Effector CD8-positive, alpha-beta T cell (primary cell): ENCODE measurements at places on chromosomes 13 and 19.

DNA sequence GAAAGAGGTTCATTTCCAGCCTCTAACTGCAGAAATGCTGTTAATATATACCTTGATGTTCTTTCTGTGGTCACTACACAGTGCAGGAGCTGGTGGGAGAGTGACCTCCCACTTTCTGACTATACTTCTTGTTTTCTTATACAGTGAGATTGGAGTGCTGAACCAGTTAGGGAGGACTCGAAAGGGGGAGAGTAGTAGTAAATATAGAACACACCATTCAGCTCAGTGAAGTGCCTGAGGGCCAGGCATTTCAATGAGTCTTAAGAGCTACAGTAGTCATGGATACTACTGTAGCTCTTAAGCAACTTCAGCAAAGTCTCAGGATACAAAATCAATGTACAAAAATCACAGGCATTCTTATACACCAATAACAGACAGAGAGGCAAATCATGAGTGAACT, 372.9 kb downstream of the MTUS2 start:
- DNase-seq = no peak

GRCh38 chr19:16612636-16613035, 15.4 kb downstream of the MED26 start:
- no peak for DNase-seq

DNA sequence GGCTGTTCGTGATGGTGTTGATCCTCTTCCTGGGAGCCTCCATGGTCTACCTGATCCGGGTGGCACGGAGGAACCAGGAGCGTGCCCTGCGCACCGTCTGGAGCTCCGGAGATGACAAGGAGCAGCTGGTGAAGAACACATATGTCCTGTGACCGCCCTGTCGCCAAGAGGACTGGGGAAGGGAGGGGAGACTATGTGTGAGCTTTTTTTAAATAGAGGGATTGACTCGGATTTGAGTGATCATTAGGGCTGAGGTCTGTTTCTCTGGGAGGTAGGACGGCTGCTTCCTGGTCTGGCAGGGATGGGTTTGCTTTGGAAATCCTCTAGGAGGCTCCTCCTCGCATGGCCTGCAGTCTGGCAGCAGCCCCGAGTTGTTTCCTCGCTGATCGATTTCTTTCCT, 12.2 kb upstream of the C19orf33 start:
- no peak for DNase-seq

- DNase-seq = peak; percentile 40
Observed at GRCh38 chr13:72726726-72727416, 558 bp downstream of the MZT1 start.

- no peak for DNase-seq
Observed at GRCh38 chr13:35787937-35788336, 311.4 kb upstream of the MAB21L1 start.

DNA sequence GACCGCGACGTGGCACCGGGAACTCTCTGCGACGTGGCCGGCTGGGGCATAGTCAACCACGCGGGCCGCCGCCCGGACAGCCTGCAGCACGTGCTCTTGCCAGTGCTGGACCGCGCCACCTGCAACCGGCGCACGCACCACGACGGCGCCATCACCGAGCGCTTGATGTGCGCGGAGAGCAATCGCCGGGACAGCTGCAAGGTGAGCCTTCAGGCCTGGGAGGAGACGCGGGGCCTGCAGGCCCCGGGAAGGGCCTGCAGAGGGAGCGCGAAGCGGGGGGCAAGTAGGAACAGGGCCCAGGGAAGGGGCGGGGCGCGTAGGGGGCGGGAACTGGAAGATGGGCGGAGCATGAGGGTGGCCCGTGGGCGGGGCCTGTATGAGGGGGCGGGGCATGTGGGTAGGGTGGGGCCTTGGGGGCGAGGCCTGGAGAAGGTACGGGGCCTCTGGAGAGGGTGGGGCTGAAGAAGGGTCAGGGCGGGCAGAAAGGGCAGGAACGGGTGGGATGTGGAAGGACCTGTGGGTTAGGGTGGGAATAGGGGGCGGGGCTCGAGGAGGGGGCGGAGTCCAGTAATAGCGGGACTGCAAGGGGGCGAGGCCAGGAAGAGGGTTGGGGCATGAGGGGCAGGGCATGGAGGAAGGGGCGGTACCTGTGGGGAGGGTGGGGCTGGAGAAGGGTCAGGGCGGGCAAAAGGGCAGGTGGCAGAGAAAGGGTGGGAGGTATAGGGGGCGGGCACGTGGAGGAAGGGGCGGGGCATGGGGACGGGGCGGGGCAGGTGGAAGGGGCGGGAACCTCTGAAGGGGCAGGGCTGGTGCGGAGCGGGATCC, 2.5 kb downstream of the CFD start:
- peak; percentile 71 for DNase-seq

DNA sequence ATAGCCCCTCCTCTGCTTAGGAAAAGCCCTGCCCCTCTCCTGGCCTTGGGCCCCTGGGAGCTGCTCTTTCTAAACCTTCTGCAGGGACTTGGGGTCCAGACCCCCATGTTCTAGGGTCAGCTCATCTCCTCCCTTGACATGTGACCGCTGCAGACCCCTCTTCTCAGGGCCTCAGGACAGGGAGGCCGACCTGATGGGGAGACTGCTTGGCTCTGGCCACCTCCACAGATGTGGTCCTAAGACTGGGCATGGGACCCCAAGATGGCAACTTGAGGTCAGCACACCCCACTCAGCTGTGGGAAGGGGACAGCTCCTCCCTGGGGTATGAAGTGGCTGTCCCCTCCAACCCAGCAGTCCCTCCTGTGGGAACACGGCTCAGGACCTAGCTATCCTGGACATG, 3.9 kb upstream of the SIX5 start:
- DNase-seq = no peak

DNA sequence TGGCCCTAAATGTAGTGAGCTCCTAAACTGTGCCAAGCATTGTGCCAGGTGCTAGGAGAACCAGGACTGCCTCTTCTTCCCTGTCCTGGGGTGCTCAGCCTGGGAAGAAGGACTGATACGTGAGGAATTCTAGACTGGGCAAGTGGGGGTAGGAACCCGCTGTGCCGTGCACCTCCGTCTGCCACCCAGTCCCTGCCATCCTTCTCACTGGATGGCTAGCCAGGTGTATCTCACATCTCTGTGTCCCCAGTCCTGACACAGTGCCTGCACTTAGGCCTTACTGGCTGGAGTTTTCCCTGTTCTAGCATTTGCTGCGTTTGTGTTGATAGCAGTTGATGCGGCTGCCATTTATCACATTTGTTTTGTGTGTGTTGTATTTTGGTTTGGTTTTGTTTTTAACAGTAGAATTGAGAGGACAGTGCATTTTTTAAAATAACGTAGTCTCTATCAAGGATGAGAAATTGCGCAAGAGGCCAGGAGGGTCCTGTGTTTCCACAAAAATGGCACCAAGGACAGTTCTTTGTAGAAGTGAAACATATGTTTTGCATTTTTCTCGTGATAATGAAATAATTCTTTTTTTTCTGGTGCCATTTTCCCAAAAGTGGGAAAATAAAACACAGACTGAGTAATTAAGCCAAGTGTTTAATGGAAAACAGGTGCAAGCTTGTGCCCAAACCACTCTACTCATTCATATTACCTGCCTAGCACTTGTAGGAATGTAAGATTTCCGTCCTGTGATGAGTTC, 4.7 kb upstream of the GPR183 start:
- no peak for DNase-seq

- DNase-seq = no peak
Observed at GRCh38 chr13:23718996-23719395, 148.8 kb downstream of the TNFRSF19 start.

GRCh38 chr13:45064889-45065288, 55.4 kb upstream of the GTF2F2 start:
- no peak for DNase-seq

GRCh38 chr19:10219678-10220077, 11.5 kb downstream of the S1PR2 start:
- DNase-seq = no peak

- DNase-seq = peak; percentile 5
Observed at GRCh38 chr19:8663920-8664670, 33.7 kb downstream of the NFILZ start.

GRCh38 chr13:98300956-98301641, 124.0 kb upstream of the RNF113B start:
- no peak for DNase-seq

DNA sequence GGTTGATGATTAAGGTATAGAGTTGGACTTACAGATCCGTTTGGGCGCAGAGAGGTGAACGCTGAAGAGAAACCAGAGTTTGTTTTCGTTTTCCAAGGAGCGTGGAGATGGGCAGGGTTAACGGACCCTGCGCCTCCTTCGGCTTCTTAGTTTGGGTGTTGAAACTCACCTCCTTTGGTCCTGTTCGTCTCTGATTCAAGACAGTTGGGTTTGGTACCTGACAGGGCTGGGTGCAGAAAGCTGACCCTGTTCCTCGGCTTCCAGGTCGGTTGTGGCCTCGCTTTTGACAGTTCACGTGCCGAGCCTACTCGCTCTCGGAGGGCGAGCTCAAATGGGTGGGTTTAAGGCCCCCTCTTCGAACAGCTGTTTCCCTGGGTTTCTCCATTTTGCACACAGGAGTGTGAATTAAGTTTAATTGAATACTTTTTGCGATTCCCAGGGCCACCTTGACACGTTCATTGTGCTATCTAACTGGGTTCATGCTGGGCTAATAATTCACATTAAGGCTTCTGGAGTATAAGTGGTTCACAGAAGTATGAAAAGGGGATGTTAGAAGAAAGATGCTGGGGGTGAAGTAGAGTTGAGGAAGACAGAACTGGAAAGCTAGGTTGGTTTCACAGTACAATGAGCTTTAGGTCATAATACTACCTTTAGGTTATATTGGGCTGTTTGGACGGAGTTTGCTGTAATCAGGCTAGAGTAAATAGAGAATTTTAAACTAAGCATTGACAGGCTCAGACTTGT, 638 bp downstream of the USPL1 start:
- peak; percentile 22 for DNase-seq

GRCh38 chr19:2239771-2240770, 3.4 kb downstream of the SF3A2 start:
- peak; percentile 27 for DNase-seq

DNA sequence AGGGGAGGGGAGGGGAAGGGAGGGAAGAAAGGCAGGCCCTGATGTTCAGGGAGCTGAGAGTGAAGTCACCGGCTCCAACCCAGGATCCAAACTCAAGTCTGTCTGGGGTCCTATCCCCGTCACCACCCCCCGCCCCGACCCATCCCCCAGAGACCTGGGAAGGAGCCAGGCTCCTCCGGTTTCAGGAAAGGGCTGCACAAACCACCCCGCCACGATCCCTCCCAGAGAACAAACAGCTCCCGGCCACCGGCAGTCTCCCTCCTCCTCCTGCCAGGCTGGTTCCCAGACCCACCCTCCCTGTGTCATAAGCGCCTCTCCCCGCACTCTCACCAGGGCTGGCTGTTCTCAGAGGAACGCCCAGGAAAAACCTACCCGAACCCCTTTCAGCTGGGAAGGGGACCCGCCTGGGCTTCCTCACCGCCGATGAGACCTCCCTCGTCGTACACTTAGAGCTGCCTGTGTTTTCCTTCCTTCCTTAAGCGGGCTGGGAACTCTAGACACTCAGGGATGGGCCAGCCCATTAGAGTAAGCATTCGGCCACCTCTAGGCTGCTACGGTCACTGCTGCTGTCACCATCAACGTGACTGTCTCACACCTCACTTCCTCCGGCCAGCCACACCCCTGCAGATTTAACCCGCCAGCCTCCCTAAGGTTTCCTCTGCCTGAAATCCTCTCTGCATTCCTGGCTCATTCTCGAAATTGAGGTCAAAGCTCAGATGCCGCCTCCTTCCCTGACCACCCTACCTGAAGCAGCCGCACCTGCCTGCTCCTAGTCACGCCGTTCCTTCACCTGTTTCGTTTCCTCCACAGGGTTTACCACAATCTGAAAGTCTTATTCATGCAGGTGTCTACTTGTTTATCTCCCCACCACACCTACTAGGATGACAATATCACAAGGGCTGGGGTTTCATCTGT, 6.3 kb upstream of the RDH13 start:
- no peak for DNase-seq

DNA sequence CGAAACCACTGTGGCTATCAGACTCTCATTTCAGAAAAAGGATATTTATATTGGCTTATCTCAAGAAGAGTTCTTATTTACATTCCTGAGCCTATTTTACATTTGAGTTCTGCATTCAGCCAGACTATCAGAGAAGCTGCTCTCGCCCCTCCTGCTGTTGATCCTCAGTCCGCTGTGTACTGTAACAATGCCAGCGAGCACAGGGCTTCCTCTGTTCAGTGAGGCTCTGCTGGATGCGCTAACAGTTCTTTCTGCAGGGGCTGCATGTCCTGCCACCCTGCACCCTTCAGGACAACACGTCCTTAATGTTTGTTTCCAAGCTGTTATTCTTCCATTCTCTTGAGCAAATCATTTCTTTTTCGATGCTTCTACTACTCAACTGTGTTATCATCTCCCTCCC, 463.7 kb upstream of the SGCG start:
- DNase-seq = no peak

- no peak for DNase-seq
Observed at GRCh38 chr19:47411101-47411500, 8.2 kb downstream of the MEIS3 start.

DNA sequence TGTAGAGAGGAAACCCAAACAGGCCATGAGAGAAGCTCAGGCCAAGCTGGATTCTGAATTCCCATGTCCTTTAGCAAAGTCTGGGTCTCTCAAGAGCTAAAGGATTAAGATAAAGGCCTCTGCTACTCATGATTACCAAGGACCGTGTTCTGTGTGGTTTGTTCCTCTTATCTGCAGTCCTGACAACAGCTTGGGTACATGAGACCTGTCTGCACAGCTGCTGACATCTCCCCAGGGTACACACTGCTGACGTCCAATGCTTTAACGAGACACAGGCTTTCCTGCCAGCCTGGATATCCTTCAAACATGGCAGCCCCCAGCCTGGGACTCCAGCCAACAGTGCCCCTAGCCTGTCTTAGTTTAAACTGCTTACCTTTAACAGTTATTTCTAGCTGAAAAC, 211.0 kb downstream of the SLC7A1 start:
- DNase-seq = no peak

GRCh38 chr13:75541961-75542360, 4.3 kb upstream of the COMMD6 start:
- no peak for DNase-seq

DNA sequence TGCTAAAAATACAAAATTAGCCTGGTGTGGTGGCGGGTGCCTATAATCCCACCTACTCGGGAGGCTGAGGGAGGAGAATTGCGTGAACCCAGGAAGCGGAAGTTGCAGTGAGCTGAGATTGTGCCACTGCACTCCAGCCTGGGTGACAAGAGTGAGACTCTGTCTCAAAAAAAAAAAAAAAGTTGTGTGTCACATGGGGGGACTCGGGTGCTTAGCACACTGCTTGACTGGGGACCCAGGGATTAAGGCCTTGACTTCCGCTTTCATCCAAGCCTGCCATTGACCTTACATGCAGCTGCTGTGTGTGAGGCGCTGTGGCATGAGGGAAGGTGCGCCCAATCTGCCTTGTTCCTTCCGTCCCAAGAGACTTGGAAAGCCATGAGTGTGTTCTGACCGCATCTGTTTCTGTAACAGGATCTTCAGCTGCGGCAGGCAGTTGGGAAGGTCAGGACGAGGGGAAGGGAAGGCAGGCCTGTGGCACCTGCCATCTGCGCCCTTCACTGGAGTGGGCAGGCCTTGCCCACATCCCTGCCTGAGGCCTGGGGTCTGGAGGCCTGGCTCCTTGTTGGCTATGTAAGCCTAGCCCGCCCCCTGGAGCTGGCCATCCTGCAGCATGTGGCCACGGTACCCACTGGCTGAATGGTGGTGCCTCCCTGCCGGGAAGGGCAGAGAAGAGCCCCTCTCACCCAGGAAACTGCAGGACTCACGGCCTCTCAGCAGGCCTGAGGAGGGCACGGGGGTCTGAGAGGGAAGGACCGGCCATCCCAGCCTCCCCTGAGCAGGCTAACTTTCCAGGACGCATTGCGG, 23.0 kb downstream of the PPP1R37 start:
- no peak for DNase-seq
